GM12891 (cell line): ENCODE measurements at places on chromosomes 12 and 14.

GRCh38 chr12:41151793-41152192, 36.3 kb upstream of the PDZRN4 start:
- DNase-seq, result no peak

DNA sequence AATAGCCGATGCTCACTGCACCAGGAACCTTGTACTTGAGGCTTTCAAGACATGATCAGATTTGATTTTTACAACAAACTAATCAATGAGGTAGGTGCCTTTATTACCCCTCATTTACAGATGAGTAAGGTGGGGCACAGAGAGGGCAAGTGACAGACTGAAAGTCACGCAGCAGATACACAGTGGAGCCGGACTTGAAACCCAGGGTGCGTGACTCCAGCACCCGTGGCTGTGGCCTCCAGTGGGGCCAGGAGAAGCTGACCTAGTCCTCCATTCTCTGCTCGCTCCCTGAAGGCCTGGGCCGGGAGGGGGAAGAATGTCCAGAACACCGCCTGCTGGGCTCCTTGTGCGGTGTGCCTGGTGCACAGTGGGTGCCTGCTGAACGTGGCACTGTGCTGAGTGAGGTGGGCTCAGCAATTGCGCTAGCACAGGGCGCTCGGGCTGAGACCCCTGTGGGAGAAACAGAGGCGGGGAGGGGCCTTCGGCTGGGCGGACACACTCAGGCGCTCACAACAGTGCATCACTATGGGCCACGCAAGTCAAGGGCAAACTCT, 125.2 kb downstream of the CALM1 start:
- DNase-seq, result no peak

- DNase-seq, result no peak
Observed at GRCh38 chr12:120048263-120048662, 59.2 kb downstream of the BICDL1 start.

GRCh38 chr14:39451811-39452210, 19.6 kb upstream of the FBXO33 start:
- DNase-seq, result no peak

- no peak for DNase-seq
Observed at GRCh38 chr12:126362964-126363363, 1297.7 kb downstream of the AACS start.

DNA sequence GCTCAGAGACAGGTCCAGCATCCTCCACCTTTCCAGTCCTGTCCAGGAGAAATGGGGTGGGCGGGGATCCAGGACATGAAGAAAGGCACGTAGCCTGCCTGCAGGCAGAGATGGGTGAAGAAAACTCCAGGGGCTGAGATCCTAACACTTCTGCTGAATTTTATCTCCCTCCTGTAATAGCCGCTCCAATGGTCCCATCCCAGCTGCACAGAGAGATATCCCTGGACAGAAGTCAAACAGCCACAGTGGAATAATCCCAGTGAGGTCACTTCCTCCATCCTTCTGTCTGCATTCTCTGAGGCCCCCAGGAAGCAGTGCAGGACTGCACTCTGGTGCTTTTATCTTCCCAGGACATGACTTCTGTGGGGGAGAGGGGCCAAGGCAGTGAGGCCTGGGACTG, 26.3 kb downstream of the KRT18 start:
- DNase-seq, result no peak

DNA sequence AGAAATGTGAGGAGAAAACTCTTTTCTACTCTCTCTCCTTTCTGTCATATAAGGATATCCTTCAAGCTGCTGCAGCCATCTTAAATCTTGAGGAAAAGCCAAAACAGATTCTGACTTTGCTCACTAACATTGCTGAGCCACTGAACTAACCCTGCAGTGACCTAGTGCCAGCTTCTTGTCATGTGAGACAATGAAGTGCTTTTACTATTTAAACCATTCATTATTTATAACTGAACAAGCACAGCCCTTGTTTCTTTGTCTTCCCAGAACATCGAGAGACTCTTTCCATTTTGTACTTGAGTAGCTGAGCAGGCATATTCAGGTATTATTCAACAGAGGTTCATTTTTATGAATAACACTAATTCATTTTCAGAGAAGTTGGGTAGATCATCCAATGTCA, 455.0 kb upstream of the TMPO start:
- DNase-seq, result no peak

- DNase-seq, result no peak
Observed at GRCh38 chr14:86305058-86305457, 775.1 kb downstream of the FLRT2 start.

GRCh38 chr14:79436335-79436734, 775.0 kb downstream of the DIO2 start:
- no peak for DNase-seq

DNA sequence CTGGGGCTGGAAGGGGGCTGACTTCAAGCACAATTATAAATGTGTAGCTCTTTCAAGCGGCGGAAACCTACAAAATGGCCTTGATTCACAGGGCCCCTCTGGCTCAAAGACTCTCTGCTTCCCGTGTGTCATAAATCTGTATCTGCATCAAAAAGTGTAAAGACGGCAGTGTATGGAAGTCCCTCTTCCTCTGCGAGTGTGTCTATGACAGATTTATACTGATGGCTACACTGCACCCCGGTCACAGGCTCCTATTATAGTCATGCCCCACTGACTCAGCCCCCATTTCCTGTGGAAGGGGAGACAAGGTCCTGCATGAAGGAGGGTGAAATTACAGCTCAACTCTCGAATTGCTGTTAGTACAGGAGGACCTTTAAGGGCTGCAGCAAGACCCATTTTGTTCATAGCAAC, 68.6 kb downstream of the HMGA2 start:
- no peak for DNase-seq

DNA sequence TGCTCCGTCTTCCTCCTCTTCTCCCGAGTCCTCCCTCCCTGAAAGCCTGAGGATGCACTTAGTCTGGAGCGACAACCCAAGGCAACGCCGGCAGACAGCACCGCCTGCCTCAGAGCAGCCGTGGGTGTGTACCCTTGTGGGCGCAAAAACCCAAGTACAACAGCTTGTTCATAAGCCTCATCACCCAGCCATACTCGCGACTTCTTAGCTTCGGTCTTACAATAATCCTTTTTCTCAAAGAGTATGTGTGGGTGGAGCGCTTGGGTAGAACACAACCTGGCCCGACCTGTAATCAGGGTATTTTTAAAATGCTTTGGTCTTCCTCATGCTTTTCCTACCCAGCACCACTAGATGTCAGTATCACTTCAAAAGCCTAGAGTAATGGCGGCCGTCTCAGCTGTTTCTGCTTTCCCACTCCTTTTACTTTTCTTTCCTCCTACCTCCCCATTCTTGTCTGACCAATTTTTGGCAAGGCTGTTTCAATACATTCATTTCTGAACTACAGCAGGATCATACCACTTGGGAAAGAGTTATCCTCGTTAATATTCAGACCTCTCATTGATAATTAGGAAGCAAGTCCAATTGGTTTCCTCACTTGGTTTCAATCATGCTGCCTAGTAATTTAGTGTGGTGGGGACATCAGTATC, 198.9 kb downstream of the EPS8 start:
- DNase-seq, result peak; percentile 23

GRCh38 chr12:123387508-123388176, 3.7 kb downstream of the KMT5A start:
- DNase-seq, result no peak

DNA sequence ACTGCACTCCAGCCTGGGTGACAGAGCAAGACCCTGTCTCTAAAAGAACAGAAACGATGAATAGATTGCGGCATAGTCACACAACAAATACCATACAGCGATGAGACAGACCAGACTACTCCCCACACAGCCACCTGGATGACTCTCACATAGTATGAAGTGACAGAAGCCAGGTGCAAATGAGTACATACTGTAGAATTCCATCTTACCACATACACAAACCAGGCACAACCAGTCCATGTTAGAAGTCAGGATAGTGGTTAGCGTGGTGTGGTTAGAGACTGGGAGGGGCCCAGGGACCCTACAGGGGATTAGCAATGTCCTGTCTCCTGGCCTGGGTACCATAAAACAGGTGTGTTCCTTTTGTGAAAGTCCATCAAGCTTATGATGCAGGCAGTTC, 53.8 kb downstream of the FAM222A start:
- no peak for DNase-seq

DNA sequence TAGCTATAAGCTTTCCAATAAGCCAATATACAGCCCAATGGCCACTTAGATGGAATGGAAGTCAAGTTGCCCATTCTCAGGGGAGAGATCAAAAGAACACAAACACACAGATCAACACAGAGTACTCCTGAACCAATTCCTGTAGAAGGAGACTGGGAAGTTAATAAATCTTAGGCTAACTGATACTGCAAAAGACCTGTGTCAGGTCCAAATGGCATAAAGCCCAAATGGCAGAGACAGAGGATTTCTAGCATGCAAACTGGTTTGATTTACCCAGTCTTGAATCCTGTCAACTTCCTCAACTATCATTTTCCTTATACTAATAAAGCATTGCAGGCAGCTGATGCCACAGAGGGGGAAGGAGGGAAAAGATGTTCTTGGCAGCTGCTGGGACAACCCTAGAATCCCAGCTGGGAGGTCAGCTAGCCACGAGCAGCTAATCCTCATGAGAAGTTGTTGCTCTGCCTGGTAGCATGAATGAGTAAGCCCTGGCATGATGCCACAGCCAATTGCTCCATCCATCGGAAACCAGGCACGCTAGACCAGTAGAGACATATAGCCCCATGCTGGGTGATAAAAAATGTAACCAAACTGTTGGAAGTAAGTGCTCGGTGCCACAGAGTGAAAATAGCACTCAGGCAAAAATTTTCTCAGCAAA, 26.2 kb downstream of the ANG start:
- DNase-seq, result no peak
